ENCODE measurements at places on chromosomes 7 and 10.

DNA sequence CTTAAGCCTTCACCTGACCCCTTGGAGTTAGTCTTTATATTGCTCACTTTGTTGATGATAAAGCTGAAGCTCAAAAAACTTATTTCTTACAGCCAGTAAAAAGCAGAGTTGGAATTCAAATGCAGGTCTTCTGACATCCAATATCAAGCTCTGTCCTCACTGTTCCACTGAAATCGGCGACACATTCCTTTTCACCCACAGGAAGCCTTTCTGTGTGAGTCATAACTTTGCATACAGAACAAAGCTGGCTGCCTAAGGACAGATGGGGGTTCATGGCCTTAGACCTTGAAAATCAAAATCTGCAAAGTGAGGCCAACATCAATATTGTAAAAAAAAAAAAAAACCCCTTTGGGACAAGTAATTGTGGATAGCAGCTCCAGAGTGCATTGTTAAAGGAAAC lies 21.8 kb upstream of the AKR1B1 start:
- no peak for DNase-seq

- no peak for DNase-seq
These were observed 240.3 kb upstream of the KAT6B start for GRCh38 chr10:74586088-74586585.

DNA sequence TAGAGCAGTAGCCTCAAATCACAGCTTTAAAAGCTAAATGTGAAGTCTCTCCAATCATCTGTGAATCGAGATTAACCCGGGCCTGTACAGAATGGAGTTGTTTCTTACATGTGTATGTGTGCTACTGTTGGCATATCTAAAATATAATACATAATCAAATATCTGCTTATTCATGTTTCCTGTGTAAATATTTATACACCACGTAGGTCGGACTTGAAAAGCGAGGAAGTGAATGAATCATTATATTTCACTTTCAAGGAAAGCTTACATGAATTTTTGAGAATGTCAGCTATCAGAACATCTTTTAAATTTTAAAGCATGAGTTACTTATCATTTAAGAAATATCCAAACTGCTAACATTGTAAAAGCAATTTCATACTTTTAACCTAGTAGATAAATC lies 233.3 kb downstream of the SLC25A13 start:
- peak; percentile 65 for DNase-seq

DNA sequence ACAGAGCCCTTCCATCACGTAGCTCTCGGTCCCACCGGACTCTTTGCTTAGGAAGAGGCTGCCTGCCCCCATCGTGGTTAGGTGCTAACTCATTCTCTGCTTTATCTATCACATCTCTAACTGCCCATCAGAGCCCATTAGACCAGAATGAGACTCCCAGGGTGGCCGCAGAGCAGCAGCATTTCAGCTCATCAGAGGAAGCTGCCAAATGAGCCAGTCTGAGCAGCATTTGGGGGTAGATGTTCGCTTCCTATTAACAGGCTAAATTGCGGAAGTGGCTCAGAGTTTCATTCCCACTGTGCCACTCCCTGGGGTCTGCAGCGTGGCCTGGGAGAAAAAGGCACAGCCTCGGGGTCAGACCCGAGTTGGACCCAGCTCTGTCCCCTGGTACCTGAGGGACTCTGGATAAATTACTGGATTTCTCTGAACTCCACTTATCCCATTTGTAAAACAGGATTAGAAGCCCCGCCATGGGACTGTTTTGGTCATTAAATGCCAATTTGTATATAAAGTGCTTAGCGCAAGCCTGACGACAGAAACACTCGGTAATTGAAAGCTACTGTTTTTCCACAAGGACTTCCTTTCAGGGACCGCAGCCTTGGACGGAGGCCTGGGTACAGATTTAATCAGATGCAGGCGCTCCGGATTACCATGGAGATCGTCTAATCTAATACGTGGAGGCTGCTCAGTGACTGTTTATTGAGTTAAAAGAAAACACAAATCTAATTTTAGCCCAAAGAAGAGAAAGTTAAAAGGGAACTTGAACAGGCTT lies 73.8 kb upstream of the PRLHR start:
- peak; percentile 0 for DNase-seq

- no peak for DNase-seq
These were observed 14.5 kb upstream of the ZNF273 start for GRCh38 chr7:64888561-64888900.

DNA sequence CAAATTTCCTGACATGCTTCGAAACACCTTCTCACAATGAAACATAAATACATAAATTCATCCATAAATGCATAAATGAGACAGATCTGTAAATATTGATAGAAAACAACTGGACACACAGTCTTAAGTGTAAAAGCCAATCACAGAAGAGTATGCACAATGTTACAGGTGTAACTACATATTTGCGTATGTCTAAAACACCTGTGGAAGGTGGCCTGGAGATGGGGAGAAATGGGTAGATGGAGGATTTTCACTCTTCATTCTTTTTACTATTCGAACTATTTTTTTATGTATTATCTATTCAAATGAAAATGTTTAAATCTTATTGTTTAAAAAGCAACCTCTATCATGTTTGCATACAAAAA lies 860 bp downstream of the IQUB start:
- DNase-seq = no peak
